PC-9 (cell line): ENCODE measurements at places on chromosomes 4 and X. TPM values are rescaled to one million over a fixed set of nuclear protein-coding genes. Genes with fewer than 3 reads are reported as not detected.

DNA sequence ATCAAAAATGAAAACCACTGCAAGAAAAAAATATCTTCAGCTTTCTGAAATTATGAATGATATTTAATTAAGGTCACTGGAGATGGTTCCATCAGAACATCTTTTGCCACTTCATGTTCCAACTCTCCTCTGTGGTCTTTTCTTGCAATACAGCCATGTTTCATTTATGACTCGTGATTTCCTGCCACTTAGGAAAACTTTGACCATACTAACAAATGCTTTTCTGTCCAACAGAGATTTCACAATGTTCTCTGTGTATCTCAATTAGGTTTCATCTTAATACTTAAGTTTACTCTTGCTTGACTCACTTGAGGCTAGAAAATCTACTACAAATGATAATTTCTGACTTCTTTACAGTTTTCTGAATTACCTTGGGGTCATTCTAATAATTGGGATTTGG lies 330.9 kb downstream of the CXXC4 start:
- no peak overlapping the region for H3K27ac ChIP-seq
- no peaks in the 10 kb centered on the region for H3K36me3 ChIP-seq
- no peak for DNase-seq
- H3K4me1 ChIP-seq = no peaks in the 10 kb centered on the region
- no peak overlapping the region for H3K4me3 ChIP-seq
- no peaks in the 10 kb centered on the region for H3K27me3 ChIP-seq

GRCh38 chr4:80515496-80515895 lies 180.0 kb downstream of the CFAP299 start:
- H3K4me1 ChIP-seq = no peaks in the 10 kb centered on the region
- no peak overlapping the region for H3K27ac ChIP-seq
- no peak for DNase-seq

- H3K4me1 ChIP-seq = peaks cover 13% of the 10 kb centered on the region
- no peak for DNase-seq
- no peaks in the 10 kb centered on the region for H3K36me3 ChIP-seq
- no peaks in the 10 kb centered on the region for H3K27me3 ChIP-seq
- no peak overlapping the region for H3K27ac ChIP-seq
Measured at GRCh38 chr4:165507381-165507780, 128.6 kb downstream of the CPE start.

DNA sequence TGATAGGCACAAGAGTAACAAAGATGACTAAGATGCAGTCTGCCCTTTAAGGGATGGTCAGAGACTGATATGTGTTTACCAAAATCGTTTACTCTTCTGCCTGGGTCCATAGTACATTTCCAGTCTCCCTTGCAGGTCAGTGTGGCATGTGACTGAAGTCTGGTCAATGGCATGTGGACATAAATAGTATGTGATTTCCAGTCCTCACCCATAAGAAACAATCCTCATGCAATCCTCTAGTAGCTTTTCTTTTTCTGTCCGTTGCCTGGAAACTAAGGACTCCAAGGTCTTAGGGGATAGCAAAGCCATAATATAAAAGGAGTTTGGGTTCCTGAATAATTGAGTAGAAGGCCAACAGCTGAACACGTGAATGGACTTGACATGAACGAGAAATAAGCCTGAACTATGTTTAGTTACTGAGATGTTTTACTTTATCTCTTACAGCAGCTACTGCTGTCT lies 1.1 kb downstream of the SLC9B2 start:
- peak overlapping the region; percentile 51 for H3K27ac ChIP-seq
- H3K36me3 ChIP-seq = no peaks in the 10 kb centered on the region
- peak overlapping the region; percentile 82 for H3K4me3 ChIP-seq
- H3K4me1 ChIP-seq = peaks cover 21% of the 10 kb centered on the region

GRCh38 chr4:159767406-159767805 lies 664.5 kb downstream of the RAPGEF2 start:
- no peaks in the 10 kb centered on the region for H3K27me3 ChIP-seq
- H3K4me3 ChIP-seq = no peak overlapping the region
- H3K4me1 ChIP-seq = no peaks in the 10 kb centered on the region
- H3K27ac ChIP-seq = no peak overlapping the region
- no peak for DNase-seq

The FAM47A gene
- not detected in 2 replicates for total RNA-seq
